Stimulated activated CD4-positive, alpha-beta T cell treated with anti-CD3 and anti-CD28 coated beads, Interleukin-1b, Interleukin-23, amount 100 ng/mL, for 48 hours (primary cell): ENCODE measurements at places on chromosomes 5 and 9.

DNA sequence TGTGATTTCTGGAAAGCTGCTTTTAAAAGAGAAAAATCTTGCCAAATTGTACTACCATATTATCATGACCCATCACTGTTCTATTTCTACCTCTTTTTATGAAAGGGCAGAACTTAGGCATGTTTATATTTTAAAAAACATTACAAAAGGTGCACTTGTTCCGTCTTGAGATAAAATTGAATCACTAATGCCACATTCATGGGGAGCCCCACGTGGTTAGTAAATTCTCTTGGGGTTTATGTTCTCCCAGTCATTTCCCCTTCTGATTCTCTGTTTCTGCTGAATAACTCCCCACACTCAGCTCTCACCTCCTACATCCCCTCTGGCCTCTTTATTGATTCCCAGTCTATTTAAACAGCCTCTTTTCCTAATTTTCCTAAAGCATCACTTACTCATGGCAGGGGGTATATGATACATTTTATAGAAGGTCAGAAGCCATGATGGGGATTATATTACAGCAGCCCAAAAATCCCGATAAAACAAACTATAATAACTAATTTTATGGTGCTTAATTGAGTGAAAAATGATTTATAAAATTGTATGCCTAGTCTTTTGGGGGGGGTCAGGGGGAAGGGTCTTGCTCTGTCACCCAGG lies 19.7 kb upstream of the VLDLR start:
- no peak for DNase-seq

- no peak for DNase-seq
Measured at GRCh38 chr5:78562714-78563330, 85.8 kb downstream of the LHFPL2 start.

DNA sequence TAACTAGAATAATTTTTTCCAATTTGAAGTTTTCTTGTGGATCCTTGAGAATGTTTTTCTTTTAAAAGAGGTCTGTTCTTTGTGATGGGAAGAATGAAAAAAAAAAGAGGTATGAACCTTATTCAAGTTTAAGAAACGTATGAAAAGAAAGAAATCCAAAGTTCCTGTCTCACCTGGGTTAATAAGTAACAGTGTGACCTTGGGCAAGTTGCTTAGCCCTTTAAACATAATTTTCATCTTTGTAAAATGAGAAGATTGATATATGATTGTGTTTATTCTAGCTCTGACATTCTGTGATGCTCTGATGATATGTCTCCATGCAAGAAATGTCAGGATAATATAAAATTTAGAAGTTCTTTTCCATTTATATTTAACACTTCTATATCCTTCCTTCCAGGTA lies 19.3 kb downstream of the SLC26A2 start:
- DNase-seq: no peak

DNA sequence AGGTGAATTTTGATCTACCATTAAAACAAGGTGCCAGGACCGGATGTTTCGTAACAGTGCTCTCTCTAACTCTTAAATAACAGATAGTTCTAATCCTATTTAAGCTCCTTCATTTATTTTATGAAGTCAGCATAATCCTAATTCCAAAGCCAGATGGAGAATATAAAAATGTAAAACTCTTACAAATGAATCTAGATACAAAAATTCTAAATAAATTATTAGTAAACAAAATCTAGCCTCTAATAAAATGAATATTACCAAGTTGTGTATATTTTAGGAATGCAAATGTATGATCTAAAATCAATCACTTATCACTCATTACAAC lies 32.4 kb upstream of the IL33 start:
- DNase-seq: no peak

GRCh38 chr9:237858-238345 lies 23.2 kb downstream of the DOCK8 start:
- no peak for DNase-seq

- no peak for DNase-seq
Measured at GRCh38 chr5:76662521-76662920, 39.3 kb upstream of the F2RL2 start.

DNA sequence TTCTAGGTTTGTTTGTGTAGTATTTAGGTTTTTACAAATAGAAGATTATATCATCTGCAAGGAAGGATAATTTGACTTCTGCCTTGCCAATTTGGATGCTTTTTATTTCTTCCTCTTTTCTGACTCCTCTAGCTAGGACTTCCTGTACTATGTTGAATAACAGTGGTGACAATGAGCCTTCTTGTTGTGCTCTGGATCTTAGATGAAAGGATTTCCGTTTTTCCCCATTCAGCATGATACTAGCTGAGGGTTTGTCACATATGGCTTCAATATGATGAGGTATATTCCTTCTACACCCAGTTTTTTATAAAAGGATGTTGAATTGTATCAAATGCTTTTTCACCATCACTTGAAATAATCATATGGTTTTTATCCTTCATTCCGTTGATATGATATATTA lies 101.4 kb downstream of the FBXO4 start:
- DNase-seq: no peak

- DNase-seq: no peak
Measured at GRCh38 chr9:114035845-114036801, 42.0 kb downstream of the AMBP start.

- no peak for DNase-seq
Measured at GRCh38 chr9:112872019-112872418, 18.7 kb downstream of the SLC46A2 start.

DNA sequence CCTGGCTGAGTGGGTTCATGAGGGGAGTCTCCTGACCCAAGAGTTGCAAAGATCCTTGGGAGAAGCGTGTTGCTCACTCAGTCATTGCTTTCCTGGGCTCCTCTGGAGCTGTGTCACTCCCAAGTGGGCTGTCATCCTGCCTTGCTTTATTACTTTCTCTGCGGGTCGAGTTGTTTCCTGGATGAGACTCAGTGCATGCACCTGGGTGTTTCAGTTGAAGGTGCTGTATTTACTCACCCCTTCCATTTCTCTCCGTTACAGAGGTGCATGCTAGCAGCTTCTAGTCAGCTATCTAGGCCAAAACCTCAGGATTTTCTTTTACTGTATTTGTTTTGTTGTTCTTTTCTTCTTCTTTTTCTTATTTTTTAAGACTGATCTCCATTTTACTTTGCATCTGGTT lies 785.5 kb upstream of the EDIL3 start:
- no peak for DNase-seq

- no peak for DNase-seq
Measured at GRCh38 chr5:14302330-14302729, 159.2 kb downstream of the TRIO start.
